ENCODE measurements at places on chromosomes 7 and 10.

DNA sequence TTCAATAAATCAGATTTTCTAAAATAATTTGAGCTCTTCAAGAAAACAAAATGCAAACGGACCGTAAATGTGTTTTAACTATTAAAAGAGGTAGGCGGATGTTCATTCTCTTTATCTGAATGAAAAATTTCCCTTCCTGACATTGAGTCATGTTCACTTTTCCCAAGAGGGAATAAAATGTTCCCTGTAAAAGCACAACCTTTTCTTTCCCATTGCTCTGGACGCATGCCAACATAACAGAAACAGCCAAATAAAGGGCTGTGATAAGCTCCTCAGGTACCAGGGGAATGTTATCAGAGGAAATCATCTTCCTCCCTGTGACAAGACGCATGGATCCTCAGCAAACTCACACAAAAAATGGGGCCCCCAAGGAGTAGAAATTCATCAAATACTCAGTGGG, 251.8 kb downstream of the MTERF1 start:
- DNase-seq, result no peak

GRCh38 chr10:10797513-10797912, 220.2 kb upstream of the CELF2 start:
- DNase-seq, result peak; percentile 63

- DNase-seq, result no peak
Measured at GRCh38 chr7:4051696-4052095, 630.4 kb upstream of the FOXK1 start.

- no peak for DNase-seq
Measured at GRCh38 chr10:33249137-33249536, 85.3 kb downstream of the NRP1 start.

DNA sequence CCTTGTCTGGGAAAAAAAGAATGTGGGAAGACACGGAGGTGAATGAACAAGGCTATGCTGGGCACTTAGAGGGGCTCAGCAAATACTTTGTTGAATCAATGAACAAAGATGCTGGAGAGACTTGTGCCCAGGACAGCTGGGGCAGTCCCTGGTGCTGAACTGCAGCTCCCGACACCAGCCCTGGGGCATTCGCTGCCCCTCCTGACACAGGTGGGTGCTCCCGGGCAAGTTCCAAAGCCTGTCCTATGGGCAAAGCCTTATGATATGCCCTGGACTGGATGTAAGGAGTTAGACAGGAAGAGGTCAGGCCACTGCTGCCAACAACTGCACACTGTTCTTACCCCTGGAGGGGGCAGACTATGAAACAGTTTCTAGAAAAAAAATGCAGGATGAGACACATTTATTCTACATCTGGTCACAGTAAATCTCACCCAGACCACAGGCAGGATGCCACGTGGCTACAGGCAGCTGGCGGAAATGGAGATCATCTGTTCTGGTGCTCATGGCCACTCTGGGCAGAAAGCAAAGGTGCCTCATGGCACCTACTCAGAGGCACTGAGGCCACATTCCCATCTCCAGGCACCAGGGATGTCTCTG, 21.9 kb upstream of the FRAT2 start:
- no peak for DNase-seq

GRCh38 chr10:94199565-94199964, 163.2 kb downstream of the NOC3L start:
- DNase-seq, result no peak

- DNase-seq, result no peak
Measured at GRCh38 chr10:76675951-76676587, 961.5 kb downstream of the KCNMA1 start.

- DNase-seq, result no peak
Measured at GRCh38 chr7:102292813-102293798, 6.4 kb downstream of the SH2B2 start.

DNA sequence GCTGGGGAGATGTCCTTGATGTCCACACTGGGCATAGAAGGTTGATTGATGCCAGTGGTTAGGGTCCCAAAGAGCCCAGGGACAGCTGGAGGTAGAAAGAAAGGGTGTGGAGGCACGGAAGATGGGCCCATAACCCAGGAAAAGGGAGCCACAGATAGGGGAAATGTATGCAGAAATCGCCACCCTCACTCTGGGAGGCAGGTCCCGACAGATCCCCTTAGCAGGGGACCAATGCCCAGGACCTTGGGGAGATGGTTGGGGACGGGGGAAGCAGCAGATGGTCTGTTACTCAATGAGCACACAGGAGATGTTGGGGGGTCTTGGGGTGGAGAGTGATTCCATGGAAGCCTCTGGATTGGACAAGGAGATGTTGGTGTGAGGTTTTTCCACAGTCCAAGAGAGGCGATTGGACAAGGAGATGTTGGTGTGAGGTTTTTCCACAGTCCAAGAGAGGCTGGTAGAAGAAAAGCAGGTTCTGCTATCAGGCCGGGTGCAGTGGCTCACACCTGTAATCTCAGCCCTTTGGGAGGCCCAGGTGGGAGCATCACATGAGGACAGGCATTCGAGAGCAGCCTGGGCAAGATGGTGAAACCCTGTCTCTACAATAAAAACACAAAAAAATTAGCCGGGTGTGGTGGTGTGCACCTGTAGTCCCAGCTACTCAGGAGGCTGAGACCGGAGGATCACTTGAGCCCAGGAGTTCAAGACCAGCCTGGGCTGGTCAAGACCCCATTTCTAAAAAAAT, 7.0 kb upstream of the PPP1R35 start:
- peak; percentile 25 for DNase-seq

DNA sequence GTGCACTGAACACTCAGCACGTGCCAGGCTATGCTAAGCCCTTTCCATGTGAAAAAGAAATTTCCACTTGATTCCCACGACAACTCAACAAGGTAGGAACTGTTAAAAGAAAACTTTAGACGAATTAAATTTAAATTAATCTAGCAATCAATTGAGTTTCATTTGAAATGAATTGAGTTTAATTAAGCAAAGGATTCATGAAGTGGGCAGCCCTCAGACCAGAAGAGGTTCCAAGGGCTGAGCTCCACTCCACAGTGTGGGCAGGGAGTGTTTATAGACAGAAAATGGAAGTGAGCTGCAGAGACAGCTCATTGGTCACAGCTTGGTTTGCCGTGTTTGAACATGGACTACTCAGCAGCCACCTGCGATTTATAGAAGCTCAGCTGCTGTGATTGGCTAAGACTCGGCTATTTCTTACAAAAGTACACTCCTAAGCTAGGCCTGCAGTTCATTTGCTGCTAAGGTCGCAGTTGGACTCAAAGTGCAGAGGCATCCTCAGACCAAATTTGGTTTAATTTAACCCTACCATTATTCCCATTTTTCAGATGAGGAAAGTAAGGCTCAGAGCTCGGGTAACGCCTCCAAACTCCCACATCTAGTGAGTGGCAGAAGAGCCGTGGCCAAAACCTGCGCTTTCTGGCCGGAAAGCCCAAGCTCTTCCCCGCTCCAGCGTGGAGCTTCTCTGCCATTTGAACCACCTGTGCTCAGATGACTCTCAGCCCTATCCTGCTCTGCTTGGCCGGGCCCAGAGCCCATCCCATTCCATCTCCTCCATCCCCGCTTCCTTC, 24.9 kb downstream of the CALML3 start:
- DNase-seq, result peak; percentile 30

- DNase-seq, result no peak
Measured at GRCh38 chr10:108591417-108591816, 1331.9 kb downstream of the XPNPEP1 start.

All from upper lobe of right lung (tissue), 1 donor.